CMK (cell line): ENCODE measurements at places on chromosomes 16 and 17.

GRCh38 chr17:71593078-71593477 is 527.7 kb upstream of the SOX9 start:
- no peak for DNase-seq

GRCh38 chr16:49660626-49661025 is 195.3 kb downstream of the ZNF423 start:
- no peak for DNase-seq

GRCh38 chr16:68369697-68370580 is 59.1 kb downstream of the PRMT7 start:
- DNase-seq = no peak

GRCh38 chr17:29238133-29238850 is 8.4 kb upstream of the CRYBA1 start:
- no peak for DNase-seq

DNA sequence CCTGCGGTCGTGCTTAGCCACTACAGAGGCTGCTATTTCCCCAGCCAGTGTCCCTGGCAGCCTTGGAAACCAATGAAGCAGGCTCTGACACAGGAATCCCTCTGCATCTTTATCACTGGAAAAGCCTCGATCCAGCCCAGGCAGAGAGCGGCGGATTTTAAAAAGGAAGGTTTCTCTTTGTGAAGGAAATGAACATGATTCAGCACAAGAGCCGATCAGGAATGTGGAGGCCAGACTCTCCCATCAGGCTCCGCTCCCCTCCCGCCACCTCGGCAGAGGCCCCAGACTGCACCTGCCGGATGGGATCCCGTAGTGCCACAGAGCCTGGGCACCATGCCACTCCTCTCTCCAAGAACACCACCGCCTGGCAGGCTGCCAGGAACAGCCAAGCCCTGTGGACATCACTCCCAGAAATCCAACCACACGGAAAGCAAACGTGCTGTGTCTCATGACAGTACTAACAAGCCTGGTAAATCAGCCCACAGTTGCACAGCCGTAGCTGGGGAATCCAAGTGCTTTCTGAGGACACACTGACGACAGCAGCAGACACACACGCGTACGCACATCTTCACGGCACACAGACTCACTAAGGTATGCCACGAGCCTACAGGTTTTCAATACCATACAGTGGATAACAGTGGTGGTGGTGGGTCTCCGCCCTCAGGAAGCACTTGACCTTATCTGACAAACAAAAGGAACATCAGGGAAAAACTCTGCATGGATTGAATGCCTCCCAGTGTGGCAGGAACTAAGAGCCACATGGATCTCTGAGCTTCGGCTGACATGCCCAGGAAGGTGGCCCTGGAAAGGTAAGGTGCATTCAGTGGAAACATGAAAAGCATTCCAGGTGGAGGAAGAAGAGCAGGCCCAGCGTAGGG is 5.4 kb downstream of the LRRC75A start:
- DNase-seq = no peak

DNA sequence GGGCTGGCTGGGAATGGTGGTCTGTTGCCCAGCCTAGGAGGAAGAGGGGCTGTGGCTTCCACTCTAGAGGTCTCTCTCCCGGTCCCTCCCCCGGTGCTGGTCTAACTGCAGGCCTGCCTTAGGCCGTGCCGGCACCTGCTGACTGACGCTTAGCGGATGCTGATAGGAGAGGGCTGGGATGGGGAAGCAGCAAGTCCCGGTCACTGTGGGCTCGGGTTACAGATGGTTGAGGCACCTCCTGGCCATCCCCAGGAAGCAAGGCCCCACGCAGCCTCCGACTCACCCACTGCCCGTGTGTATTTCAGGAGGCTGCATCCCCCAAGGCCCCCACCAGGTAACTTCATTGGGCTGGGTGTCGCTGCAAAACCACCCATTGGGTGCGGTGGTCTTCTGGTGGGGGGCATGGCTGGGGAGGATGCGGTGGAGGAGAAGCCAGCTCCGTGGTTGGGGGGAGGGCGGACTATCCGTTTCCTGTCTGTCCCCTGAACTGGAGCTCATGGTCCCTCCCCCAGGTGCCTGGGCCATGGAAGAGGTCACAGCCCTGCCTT is 278.9 kb downstream of the SEC14L1 start:
- peak; percentile 69 for DNase-seq

DNA sequence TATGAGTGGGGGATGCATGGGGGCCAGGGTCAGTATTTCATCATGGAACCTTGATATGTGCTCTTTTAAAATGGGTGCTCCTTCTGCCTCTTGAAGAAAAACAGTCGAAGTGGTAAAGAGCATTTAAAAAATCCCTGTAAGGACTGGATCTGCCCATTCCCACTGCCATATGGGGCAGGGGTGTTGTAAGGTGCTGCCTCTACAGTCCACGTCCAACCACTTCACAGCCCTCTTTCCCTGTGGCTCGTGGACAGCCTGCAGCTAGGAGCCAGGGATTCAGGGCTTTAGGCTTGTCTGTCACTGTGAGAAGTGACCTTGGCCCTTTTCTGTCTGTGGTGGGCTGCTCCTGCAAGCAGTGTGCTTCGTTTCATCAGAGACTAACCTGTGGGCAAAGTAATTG is 44.3 kb downstream of the IGF2BP1 start:
- DNase-seq = no peak

DNA sequence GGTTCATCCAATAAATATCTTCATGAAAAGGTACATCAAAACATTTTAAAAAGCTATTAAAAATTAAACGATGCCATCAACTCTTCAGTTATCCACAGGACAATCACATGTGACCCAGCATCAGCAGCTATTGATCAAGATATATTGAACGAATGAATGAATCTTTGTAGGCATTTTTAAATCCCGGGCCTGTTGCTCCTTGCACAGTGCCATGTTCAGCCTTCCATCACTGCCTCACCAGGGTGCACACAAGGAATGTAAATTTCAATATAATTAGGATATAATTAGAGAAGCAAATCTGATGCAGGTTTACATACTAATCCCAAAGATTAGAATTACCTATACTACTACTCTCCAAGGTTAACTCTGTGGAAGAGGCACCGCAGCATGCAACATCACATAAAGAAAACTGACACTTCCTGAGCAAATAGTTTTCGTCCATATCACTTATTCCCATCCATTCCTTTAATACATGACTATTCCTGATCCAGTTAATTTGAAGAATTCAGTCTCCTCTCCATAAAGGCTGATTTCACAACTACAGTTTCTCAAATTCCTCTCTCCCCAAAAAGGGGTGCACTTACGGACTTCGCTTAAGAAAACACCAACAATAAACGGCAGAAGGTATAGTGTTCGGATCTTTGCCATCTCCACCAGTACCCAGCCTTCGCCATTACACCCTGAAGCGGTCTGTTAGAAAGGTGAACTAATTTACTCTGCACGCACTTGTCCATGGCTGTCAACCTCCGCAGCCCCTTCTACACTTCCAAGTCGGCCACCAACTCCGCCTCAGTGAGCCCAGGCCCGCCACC is 938 bp downstream of the NCOR1 start:
- DNase-seq = no peak

DNA sequence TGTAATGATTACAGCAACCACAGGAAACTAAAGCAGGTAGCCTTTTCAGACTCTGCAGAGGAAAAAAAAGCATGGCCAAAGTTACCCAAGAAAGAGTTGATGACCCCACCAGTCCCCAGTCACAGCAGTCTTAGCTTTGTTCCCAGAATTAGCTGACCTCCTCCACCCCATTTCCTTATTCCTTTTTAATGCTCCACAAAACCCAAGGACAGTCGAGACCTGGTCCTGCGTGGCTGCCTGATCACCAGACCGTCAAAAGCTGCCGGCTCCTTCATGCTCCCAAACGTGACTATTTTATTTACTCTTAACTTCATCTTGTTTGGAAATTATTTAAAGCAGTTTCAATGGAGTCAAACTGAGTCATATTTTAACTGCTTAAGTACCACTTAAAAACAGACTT is 28.7 kb upstream of the MED9 start:
- no peak for DNase-seq

DNA sequence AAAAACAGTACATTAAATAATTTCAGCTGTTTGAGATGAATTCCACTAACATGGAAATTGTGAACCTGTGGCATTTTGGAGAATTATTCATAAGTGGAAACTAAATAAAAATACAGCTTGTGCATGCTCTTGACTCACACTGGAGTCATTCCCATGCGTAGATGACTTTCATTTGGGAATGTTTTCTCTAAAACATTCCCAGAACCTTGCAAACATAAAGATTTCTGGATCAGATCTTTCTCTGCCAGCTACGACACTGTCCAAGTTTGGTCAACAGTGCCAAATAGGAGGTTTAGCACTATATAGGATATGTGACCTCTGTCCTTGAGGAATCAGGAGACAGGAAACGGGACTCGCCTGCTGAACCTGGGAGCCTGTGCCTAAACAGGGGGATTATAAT is 400.9 kb downstream of the SLC39A11 start:
- no peak for DNase-seq

- DNase-seq = no peak
These were observed 42.0 kb downstream of the IL21R start for GRCh38 chr16:27444015-27444414.

DNA sequence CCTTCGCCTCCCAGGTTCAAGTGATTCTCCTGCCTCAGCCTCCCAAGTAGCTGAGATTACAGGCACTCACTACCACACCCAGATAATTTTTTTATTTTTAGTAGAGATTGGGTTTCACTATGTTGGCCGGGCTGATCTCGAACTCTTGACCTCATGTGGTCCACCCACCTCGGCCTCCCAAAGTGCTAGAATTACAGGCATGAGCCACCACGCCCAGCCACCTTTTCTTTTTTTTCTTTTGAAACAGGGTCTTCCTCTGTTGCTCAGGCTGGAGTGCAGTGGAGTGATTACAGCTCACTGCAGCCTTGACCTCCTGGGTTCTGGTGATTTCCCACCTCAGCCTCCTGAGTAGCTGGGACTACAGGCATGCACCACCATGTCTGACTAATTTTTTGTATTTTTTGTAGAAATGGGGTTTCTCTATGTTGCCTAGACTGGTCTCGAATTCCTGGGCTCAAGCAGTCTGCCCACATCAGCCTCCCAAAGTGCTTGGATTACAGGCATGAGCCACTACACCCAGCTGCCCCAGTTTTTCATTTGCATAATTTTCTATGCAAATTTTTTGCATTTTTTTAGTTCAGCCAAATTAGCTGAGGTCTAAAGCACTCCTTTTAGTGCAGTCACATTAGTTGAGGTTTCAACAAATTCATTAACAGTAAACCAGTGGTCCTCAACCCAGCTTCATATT is 11.3 kb downstream of the WWP2 start:
- no peak for DNase-seq

DNA sequence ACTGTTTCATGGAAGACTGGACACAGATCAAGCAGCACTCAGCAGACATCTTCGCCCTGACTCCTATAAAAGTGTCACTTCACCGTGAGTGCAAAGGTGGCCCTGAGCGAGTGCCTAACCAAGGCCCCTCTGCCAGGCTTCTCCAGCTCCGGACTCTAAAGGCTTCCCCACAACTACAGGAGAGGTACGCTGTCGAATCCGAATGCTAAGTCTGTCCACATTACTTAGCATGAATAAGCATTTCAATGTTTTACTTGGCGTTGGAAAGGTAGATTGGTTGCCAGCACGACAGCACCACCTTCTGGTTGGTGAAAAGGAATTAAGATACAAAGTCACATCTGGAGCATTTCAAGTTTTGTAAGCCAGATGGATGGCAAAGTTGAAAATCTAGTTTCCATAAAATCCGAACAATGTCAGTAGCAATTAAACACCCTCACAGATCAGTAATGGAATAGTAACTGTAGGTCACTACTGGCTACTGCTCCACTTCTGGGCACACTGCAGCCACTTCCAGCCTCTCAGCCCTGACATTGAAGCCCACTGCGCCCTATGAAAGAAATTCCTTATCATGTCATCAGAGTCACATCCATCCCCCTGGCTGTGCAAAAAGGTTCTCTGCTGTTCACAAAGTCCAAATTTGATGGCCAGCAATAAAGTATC is 100.9 kb downstream of the PARN start:
- DNase-seq = peak; percentile 36

GRCh38 chr17:740240-741017 is 8.0 kb downstream of the TLCD3A start:
- no peak for DNase-seq

- DNase-seq = no peak
These were observed 17.5 kb upstream of the WFIKKN2 start for GRCh38 chr17:50817838-50818237.

- DNase-seq = no peak
These were observed 25.4 kb upstream of the HOXB13 start for GRCh38 chr17:48753794-48754499.

GRCh38 chr17:75502721-75503329 is 12.5 kb downstream of the CASKIN2 start:
- no peak for DNase-seq

DNA sequence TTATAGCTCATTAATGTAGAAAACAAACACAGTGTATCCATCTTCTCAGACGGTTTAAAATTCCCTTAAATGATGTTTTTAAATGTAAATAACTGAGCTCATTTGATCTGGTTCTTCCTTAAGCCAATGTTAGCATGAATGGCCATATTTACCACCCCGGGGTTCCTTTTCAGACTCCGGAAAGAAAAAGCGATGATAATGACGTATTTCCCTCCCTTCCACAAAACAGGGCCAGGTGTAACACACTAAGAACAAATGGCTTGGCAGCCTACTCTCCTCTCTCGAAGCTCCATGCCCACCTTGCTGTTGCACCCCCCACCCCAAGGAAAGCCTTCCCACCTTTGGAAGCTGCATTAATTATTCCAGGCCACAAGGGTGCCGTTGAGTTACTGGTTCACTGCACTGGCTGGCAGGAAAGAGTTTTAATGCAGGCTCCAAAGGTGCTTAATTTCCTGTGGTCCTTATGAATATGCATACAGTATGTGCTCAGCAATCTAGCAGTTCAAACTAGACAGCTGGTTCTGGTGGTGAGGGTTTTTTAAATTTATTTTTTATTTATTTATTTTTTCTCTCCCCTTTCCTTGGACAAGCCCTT is 378.9 kb downstream of the WWOX start:
- peak; percentile 18 for DNase-seq

DNA sequence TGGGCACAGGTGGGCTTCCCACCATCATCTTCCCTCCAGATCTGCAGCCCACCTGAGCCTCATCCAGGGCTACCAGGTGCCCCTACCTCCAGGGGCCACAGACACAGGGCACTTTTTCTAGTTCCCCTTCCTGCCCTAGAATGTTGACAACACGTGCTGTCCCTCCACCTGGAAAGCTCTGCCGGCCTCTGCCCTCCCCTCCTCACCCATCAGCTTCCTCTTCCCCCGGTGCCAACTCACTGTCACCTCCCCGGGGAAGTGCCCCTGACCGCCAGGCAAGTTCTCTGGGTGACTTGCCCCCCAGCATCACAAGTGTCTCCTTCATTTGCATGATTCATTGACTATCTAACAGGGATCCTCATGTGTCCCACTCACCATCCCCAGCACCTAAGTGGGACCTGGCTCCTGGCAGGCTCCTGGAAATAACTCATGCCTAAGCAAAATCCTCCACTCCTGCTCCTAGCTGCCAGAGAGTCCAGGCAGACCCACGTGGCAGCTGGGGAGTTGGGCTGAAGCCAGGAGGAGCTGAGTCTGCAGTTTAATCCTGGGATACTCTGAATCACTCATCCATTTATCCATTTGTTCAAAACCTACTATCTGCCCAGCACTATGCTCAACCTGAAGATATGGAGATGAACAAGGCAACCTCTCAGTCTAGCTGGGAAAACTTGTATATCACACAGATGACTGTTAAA is 304.4 kb downstream of the FOXL1 start:
- DNase-seq = no peak
